ENCODE measurements at places on chromosomes 1 and 21. TPM values are rescaled to one million over a fixed set of nuclear protein-coding genes. Genes with fewer than 3 reads are reported as not detected.

- no peak overlapping the region for H3K4me3 ChIP-seq
- H3K27ac ChIP-seq, result no peak overlapping the region
- DNase-seq, result no peak
Measured at GRCh38 chr1:62727656-62728407, 39.6 kb upstream of the DOCK7 start.

DNA sequence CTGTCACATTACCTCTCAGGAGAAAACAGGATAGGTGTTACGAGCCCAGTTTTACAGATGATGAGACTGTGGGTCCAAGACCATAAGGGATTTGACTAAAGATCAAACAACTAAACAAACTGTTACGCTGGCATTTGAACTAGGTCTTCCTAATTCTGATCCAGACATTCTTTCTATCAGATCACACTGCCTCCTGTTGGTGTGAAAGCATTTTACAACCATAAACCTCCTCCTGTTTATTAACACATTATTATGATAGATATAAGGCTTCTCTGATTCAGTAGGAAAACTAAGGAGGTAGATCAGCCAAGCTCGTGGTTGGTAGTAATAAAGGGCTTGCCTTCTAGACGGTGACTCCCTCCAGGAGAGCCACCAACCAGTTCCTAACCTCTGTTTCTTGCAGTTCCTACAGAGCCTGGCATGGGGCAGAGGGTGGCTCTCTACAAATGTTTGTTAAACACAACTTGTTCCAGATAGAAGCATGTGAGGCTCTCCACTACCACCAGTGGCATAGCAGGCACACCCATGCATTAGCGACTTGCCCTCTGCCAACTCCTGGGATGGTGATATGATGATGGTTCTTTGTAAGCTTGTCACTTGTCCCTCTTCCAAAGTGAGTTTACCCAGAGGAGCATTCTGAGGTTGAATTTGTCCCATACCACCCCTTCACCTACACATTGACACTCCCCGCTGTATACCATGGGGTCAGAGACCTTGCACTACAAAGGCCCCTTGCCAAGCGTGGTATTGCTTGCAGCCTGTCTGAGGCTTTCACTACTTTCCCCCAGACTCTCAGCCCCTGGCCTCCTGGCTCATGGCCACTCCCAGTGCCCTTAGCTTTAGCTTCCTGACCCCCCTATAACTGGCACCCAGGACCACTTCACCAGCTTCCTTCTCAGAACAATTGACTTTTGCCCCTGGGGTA is 96.4 kb upstream of the HOOK1 start:
- no peak overlapping the region for H3K27ac ChIP-seq
- no peak for DNase-seq
- no peaks in the 10 kb centered on the region for H3K36me3 ChIP-seq

GRCh38 chr1:197958438-197959305 is 41.5 kb downstream of the LHX9 start:
- DNase-seq, result no peak
- no peaks in the 10 kb centered on the region for H3K36me3 ChIP-seq
- no peak overlapping the region for H3K27ac ChIP-seq
- no peak overlapping the region for H3K4me3 ChIP-seq
- H3K27me3 ChIP-seq, result no peaks in the 10 kb centered on the region

OLIG2 gene
- not detected for total RNA-seq

- no peak overlapping the region for H3K27ac ChIP-seq
- H3K27me3 ChIP-seq, result no peaks in the 10 kb centered on the region
- H3K4me3 ChIP-seq, result no peak overlapping the region
Measured at GRCh38 chr1:234163267-234163919, 209.9 kb upstream of the COA6 start.

Data from adrenal gland (tissue), 19 donors.